ENCODE measurements at places on chromosomes 13 and 19. TPM values are rescaled to one million over a fixed set of nuclear protein-coding genes. Genes with fewer than 3 reads are reported as not detected.

ZNF91 gene
- total RNA-seq: 101 TPM

LMTK3 gene
- 1.3 TPM for total RNA-seq

GRIK5 gene
- total RNA-seq: 8.1 TPM

KLK5 gene
- 3.1 TPM for total RNA-seq

CGB3 gene
- total RNA-seq: not detected

CUL4A gene
- 435 TPM for total RNA-seq

RFPL4A gene
- not detected for total RNA-seq

KCNN1 gene
- total RNA-seq: 0.56 TPM

Measured in right atrium auricular region (tissue), 2 donors.